Right hindlimb (tissue), 1 donor: ENCODE measurements at places on chromosomes 5 and 9.

GRCh38 chr5:160679567-160680309 lies 172.3 kb downstream of the ATP10B start:
- no peak for DNase-seq

- DNase-seq: no peak
Observed at GRCh38 chr5:131607418-131607817, 27.6 kb downstream of the RAPGEF6 start.

GRCh38 chr5:132439521-132440089 lies 51.0 kb downstream of the IRF1 start:
- DNase-seq: peak; percentile 88

GRCh38 chr5:142455856-142456255 lies 131.0 kb upstream of the SPRY4 start:
- no peak for DNase-seq

DNA sequence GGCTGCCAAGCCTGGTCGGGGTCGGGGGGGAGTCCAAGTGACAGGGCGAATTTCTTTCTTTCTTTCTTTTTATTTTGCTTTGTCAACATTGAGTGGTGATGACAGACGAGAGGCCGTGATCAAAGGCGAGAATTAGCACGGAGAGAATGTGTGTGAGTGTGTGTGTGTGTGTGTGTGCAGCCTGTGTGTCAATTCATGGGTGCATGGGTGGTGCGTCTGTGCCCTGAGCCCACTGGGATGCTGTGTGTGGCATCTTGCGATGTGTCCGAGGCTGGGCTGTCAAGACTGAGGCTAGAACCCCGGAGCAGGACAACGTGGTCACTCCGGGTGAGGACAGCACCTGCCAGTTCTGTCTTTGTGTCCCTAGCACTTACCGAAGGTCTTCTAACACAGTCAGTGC lies 4.7 kb upstream of the FIBCD1 start:
- DNase-seq: no peak

GRCh38 chr5:148844433-148845280 lies 18.2 kb downstream of the ADRB2 start:
- no peak for DNase-seq

- DNase-seq: no peak
Observed at GRCh38 chr9:91502913-91503672, 79.5 kb upstream of the NFIL3 start.

DNA sequence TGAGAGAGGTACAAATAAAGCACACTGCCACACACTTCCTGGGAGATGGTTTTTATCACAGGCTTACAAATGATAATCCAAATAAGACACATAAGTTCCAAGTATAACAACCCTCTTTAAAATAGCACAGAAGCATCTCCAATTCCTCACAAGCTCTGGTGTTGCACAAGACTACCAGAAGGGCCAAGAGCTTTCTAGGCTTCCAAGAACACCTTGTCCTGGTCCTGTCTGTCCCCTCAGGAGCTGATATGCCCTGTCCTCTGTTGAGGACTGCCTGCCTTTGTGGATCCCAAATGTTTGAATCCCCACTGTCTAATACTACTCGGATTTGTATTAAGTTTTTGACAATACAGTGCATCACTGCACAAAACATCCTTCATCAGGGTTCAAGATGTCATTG lies 110.1 kb downstream of the SPOCK1 start:
- no peak for DNase-seq

DNA sequence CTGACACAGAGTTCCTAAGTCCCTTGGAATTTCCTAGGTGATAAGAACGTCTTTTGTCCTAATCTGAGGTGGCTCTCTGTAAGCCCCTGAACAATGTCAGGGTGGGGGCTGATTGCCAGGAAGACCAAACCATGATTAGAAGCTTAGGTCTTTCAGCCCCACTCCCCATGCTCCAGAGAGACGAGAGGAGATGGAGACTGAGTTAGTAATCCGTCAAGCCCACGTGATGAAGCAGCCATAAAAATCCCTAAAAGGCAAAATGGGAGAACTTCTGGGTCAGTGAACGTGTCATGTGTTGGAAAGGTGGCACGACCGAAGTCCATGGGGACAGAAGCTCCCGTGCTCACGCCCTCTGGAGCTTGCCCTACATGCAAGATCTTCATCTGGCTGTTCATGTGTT lies 85.6 kb downstream of the RAD23B start:
- DNase-seq: no peak
